MCF 10A (cell line): ENCODE measurements at places on chromosomes 4 and X. TPM values are rescaled to one million over a fixed set of nuclear protein-coding genes. Genes with fewer than 3 reads are reported as not detected.
A peak's percentile ranks its signal among the peaks of the same experiment; 100 is the strongest.

DNA sequence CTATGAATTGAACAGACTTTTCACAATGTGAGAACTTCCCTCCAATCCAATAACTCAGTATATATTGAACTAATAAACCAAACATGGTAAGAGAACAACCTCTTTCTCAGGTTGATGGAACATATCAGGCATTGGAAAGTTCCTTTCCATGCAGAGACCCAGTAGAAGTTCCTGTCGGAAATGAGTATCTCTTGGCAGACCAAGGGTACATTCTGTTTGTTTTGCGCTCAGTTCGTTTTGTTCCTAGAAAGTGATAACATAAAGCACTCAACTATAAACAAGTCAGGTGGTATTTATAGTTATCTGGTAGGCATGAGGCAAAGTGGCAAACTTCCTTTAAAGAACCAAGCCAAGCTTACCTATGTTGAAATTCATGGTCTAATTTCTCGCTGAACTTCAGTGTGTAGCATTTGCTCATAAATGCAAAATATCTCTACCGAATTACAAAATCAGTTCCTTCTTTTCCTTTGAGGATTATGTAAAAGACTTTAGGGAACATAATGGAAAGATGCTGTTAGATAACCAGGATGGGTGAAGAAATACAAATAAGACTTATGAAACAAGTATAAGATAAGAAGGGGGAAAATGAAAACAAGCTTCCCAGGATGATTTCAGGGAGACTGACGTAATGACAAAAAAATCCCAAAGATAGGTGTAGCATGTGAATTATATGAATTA lies 120.3 kb downstream of the ARHGAP24 start:
- no peaks in the 10 kb centered on the region for H3K36me3 ChIP-seq
- DNase-seq: no peak
- H3K4me1 ChIP-seq: no peaks in the 10 kb centered on the region
- H3K4me3 ChIP-seq: no peak overlapping the region

DNA sequence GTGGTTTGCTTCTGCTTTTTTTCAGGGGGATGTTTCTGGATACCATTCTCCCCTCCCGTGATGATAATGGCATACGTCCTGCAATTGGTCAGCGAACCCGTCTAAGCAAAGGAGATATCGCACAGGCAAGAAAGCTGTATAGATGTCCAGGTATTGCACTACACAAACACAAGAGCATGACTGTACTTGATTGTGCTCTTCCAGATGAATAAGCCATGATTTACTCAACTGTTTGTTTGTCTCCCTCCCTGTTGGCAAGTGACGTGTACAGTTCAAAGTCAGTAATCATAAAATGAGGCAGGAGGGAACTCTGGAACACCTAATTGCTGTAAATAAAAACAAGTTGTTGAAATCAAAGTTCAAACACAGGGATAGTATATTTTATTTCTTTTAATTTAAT lies 141.4 kb downstream of the TLL1 start:
- H3K27me3 ChIP-seq: no peaks in the 10 kb centered on the region
- H3K27ac ChIP-seq: peak overlapping the region; percentile 94
- H3K4me1 ChIP-seq: peaks cover 30% of the 10 kb centered on the region
- H3K36me3 ChIP-seq: no peaks in the 10 kb centered on the region
- DNase-seq: peak; percentile 75
- H3K4me3 ChIP-seq: no peak overlapping the region

GRCh38 chr4:112854420-112854819 lies 195.0 kb upstream of the ANK2 start:
- DNase-seq: no peak
- no peaks in the 10 kb centered on the region for H3K36me3 ChIP-seq
- H3K27ac ChIP-seq: peak overlapping the region; percentile 0
- peaks cover 8% of the 10 kb centered on the region for H3K4me1 ChIP-seq

DNA sequence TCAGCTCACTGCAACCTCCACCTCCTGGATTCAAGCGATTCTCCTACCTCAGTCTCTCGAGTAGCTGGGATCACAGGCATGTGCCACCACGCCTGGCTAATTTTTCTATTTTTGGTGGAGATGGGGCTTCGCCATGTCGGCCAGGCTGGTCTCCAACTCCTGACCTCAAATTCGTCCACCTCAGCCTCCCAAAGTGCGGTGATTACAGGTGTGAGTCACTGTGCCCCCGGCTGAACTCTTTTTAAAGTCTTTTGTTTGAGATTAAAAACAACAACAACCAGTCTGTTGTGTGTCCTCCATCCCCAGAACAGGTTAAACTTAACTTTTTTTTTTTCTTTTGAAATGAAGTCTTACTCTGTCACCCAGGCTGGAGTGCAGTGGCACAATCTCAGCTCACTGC lies 36.3 kb upstream of the RBPJ start:
- H3K27ac ChIP-seq: no peak overlapping the region
- H3K4me3 ChIP-seq: no peak overlapping the region
- H3K4me1 ChIP-seq: peaks cover 17% of the 10 kb centered on the region
- H3K36me3 ChIP-seq: no peaks in the 10 kb centered on the region

DNA sequence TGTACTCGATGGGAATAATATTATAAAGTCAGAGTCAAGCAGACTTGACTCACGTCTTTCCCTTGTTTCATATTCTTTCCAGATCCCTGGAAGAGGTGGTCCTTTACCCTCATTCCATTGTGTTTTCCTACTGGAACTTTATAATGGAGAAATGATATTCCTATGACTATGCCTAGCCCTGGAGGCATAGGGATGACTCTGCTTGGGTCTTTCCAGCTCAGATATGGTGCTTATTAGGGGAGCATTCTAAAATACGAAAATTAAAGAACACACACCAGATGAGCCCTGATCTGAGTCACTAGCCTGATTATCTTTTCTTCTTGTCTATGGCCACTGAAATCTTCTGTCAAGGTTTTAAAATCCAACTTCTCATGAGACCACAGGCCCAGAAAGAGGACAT lies 231.4 kb downstream of the ANKRD50 start:
- no peak overlapping the region for H3K4me3 ChIP-seq
- H3K27me3 ChIP-seq: no peaks in the 10 kb centered on the region
- DNase-seq: no peak
- no peaks in the 10 kb centered on the region for H3K36me3 ChIP-seq

DNA sequence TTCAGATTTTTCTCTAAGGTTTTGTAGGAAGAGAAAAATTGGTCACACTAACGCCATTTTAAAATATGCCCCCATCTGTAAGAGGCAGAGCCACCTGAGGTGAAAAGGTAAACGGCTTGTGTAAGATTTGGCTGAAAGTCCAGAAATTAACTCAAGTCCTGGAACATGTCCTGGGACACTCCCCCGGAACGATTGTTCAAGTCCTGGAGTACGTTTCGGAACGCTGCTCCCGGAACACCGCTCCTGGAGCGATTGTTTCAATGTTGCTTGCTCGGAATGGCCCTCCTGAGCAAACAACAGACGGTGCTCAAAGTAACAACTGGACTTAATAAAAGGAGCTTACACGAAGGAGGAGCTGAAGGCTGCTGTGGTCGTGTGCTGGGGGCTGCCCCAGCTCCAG lies 796.5 kb upstream of the SLIT2 start:
- no peaks in the 10 kb centered on the region for H3K27me3 ChIP-seq
- no peak overlapping the region for H3K4me3 ChIP-seq
- no peaks in the 10 kb centered on the region for H3K36me3 ChIP-seq
- no peaks in the 10 kb centered on the region for H3K4me1 ChIP-seq
- no peak overlapping the region for H3K27ac ChIP-seq
- no peak for DNase-seq

The SLC49A3 gene
- total RNA-seq: not detected in 2 replicates
